ENCODE measurements at places on chromosomes 7 and 10.

DNA sequence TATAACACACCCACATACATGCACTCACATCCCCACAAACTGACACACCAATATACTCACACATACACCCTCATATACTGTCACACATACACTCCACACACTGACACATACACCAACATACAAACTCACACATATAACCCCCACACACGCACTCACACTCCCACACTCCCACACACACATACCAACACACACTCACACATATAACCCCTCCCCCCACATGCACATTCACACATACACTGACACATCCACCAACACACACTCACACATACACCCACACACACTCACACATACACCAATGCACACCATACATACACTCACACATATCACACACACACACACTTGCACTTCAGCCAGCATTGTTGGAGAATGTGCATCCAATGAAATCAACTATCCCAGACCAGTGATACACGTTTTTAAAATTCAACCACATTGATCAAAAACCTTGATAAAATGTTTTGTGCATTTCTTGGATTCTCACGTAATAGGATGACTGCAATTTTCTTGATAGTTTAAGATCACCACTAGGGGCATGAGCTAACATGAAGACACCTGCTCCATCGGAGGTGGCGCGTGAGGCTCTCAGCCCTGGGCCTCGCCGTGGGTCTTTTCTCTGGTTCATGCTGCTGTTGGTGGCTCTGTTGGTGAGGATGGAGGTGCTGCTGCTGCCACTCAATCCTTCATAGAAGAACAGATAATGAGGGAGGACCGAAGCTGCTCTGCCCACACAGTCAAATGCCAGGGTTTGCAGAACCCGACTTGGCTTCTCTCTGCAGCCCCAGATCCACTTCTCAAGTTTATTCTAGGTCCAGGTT, 32.1 kb upstream of the CHST15 start:
- H3K4me3 ChIP-seq, result no peak overlapping the region
- no peak overlapping the region for H3K27ac ChIP-seq
- no peak for DNase-seq
- no peaks in the 10 kb centered on the region for H3K27me3 ChIP-seq
- H3K4me1 ChIP-seq, result no peaks in the 10 kb centered on the region

- no peak overlapping the region for H3K4me3 ChIP-seq
- H3K27me3 ChIP-seq, result no peaks in the 10 kb centered on the region
- H3K27ac ChIP-seq, result no peak overlapping the region
- H3K36me3 ChIP-seq, result peaks cover 93% of the 10 kb centered on the region
These were observed 16.8 kb upstream of the LAT2 start for GRCh38 chr7:74193054-74193453.

- H3K27ac ChIP-seq, result no peak overlapping the region
- DNase-seq, result no peak
- no peaks in the 10 kb centered on the region for H3K4me1 ChIP-seq
- H3K27me3 ChIP-seq, result peaks cover 17% of the 10 kb centered on the region
- H3K4me3 ChIP-seq, result no peak overlapping the region
These were observed 127.4 kb downstream of the ELAPOR2 start for GRCh38 chr7:86932038-86932512.

- no peaks in the 10 kb centered on the region for H3K27me3 ChIP-seq
- H3K27ac ChIP-seq, result no peak overlapping the region
- DNase-seq, result no peak
- H3K36me3 ChIP-seq, result peaks cover 5% of the 10 kb centered on the region
- no peak overlapping the region for H3K4me3 ChIP-seq
- peaks cover 9% of the 10 kb centered on the region for H3K4me1 ChIP-seq
These were observed 866 bp downstream of the CNOT4 start for GRCh38 chr7:135508883-135509588.

GRCh38 chr7:26081638-26082037, 70.4 kb upstream of the NFE2L3 start:
- H3K36me3 ChIP-seq, result no peaks in the 10 kb centered on the region
- H3K27ac ChIP-seq, result no peak overlapping the region
- H3K4me1 ChIP-seq, result peaks cover 9% of the 10 kb centered on the region
- H3K27me3 ChIP-seq, result peaks cover 5% of the 10 kb centered on the region

DNA sequence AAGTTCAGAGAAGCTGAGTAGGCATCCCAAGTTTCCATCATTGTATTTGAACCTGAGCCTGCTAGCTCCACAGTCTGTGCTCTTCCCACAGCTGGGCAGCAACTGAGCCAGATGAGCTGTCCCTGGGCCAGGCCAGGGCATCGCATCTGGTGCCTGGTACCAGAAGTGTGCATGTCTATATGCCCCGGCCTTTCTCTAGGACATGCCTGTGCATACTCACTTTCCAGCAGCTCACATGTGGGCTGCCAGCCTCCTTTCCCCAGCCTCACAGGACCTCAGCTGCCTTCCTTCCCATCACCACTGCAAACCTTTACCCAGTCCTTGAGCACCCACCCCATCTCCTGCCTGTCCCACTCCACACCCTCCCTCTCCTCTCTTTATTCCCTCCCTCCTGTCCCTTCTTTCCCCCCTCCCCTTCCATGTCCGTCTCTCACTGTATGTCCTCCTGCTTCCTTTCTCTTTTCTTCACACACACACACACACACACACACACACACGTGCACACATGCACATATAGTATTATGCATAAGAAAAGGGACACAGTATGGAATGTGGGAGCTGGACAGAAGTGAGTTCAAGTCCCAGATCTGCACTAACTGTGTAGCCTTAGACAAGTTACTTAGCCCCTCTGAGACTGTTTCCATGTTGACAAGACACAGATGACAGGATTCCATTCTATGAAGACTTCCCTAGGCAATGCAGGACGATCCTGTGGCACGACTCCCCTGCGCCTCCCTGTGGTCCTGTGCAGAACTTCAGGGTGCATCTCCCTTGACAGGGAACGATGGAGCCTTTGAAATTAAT, 10.9 kb downstream of the CDHR1 start:
- no peaks in the 10 kb centered on the region for H3K36me3 ChIP-seq
- H3K27me3 ChIP-seq, result peaks cover 7% of the 10 kb centered on the region
- H3K4me3 ChIP-seq, result no peak overlapping the region
- H3K4me1 ChIP-seq, result no peaks in the 10 kb centered on the region

DNA sequence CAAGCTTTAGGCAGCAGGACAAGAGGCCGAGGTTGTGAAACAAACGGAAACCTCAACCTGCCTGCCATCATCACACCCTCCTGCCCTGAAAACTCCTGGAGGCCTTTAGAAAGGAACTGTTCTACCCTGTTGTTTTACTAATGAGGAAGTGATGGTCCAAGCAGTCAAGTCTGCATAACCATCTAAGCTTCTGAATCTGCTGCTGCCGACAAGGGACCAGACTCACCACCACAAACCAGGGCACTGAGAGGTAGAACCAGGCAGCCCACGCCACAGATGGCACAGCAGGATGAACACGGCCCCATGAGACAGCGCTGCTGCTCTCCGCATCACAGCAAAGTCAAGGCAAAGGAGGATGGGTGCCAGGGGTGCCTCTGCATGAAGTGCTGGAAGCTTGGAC, 209.4 kb downstream of the CELF2 start:
- no peaks in the 10 kb centered on the region for H3K27me3 ChIP-seq

GRCh38 chr7:57404967-57405421, 45.0 kb upstream of the ZNF716 start:
- no peak for DNase-seq
- H3K36me3 ChIP-seq, result peaks cover 34% of the 10 kb centered on the region
- H3K4me3 ChIP-seq, result no peak overlapping the region
- no peak overlapping the region for H3K27ac ChIP-seq
- no peaks in the 10 kb centered on the region for H3K4me1 ChIP-seq

DNA sequence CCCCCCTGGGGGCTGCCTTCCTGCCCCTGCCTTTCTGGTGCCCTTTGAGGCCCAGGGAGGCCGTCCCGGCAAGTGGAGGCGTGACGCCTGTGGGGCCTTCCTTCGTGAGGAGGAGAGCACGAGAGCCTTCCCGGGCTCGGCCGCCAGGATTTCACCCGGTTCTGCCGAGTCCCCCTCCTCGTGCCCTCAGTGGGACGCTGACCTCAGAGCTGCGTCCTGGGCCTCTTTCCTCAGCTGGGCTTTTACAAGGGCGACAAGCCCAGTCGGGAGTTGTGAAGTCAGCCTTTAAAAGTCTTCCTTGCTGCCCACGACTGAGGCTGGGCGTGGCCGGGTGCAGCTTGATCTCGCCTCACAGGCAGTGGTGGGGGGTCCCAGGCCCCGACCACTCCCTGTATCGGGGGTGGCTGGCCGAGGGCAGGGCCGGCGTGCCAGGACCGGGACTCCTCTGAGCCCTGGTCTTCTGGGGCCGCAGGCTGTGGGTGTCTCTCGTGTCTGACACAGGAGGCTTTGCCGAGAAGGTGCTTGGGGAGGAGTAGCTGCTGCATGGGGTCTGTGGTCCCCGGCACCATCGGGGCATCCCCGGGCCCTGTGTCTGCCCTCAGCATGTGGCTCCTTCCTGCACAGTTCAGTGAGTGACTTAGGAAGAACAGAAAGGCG, 41.8 kb downstream of the FAM20C start:
- H3K36me3 ChIP-seq, result no peaks in the 10 kb centered on the region
- DNase-seq, result no peak
- H3K27ac ChIP-seq, result no peak overlapping the region
- H3K4me3 ChIP-seq, result no peak overlapping the region

- no peak overlapping the region for H3K27ac ChIP-seq
- peaks cover 1% of the 10 kb centered on the region for H3K27me3 ChIP-seq
- peaks cover 2% of the 10 kb centered on the region for H3K4me1 ChIP-seq
These were observed 316.1 kb upstream of the MTPN start for GRCh38 chr7:136293272-136293671.

GRCh38 chr10:7788639-7789286, 786 bp downstream of the ATP5F1C start:
- no peaks in the 10 kb centered on the region for H3K27me3 ChIP-seq
- H3K27ac ChIP-seq, result no peak overlapping the region
- no peaks in the 10 kb centered on the region for H3K36me3 ChIP-seq
- no peak overlapping the region for H3K4me3 ChIP-seq
- H3K4me1 ChIP-seq, result peaks cover 70% of the 10 kb centered on the region

GRCh38 chr10:7813481-7813880, 4.8 kb upstream of the TAF3 start:
- no peaks in the 10 kb centered on the region for H3K36me3 ChIP-seq
- H3K4me1 ChIP-seq, result peaks cover 14% of the 10 kb centered on the region
- H3K4me3 ChIP-seq, result no peak overlapping the region
- no peaks in the 10 kb centered on the region for H3K27me3 ChIP-seq

DNA sequence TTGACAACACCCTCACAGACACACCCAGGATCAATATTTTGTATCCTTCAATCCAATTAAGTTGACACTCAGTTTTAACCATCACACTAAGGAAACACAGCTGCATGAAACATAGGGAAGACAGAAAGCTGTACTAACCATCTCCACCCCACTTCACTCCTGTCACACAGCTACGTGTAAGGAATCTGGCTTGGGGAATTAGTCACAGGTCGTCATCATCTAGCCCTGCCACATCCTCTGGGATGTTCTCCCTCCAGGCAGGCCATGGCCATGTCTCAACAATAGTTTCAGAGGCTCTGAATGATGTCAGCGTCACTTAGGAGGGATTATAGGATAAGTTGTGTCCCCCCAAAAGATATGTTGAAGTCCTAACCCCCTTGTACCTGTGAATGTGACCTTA, 10.8 kb upstream of the SEMA3C start:
- no peak overlapping the region for H3K4me3 ChIP-seq
- H3K27ac ChIP-seq, result no peak overlapping the region
- H3K4me1 ChIP-seq, result no peaks in the 10 kb centered on the region

DNA sequence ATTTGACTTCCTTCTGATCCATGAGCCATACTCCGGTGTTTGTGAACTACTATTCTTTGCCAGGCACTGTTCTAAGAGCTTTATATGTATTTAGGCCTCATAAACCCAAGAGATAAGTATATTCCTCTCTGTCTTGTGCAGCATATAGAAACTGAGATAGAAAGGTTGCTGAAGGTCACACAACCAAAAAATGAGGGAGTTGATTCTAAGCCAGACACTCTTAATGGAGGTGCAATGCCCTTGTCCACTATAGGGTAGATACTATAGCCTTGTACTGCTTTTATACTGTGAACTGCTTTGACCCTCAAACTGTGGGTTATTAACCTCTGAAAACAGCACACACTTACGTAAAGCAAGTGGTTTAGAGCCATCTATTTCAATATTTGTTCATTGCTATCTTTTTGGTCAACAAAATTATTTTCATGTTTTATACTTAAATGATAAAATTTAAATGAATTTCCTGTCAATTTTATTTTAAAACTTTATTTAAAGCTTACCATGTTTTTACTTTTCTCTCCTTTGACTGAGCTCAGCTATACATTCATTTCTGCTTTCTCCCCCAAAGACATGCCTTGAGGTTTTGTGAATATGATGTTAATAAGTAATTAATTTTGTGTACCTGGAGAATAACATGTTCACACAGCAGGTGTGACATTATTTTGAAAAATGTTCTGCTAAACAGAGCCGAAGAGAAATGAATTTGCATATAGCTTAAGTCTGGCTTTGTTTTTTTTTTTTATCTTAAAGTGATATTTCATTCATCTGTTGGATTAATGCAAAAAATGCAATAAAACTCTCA, 687.3 kb downstream of the DNAJB9 start:
- no peaks in the 10 kb centered on the region for H3K27me3 ChIP-seq
- DNase-seq, result no peak
- no peaks in the 10 kb centered on the region for H3K36me3 ChIP-seq
- H3K4me3 ChIP-seq, result no peak overlapping the region
- H3K4me1 ChIP-seq, result no peaks in the 10 kb centered on the region

GRCh38 chr10:17179002-17179401, 22.5 kb downstream of the TRDMT1 start:
- peaks cover 15% of the 10 kb centered on the region for H3K4me1 ChIP-seq
- no peak overlapping the region for H3K4me3 ChIP-seq
- DNase-seq, result no peak
- H3K27me3 ChIP-seq, result no peaks in the 10 kb centered on the region
- H3K27ac ChIP-seq, result no peak overlapping the region
- no peaks in the 10 kb centered on the region for H3K36me3 ChIP-seq
